ENCODE measurements at places on chromosomes 5 and 9.

DNA sequence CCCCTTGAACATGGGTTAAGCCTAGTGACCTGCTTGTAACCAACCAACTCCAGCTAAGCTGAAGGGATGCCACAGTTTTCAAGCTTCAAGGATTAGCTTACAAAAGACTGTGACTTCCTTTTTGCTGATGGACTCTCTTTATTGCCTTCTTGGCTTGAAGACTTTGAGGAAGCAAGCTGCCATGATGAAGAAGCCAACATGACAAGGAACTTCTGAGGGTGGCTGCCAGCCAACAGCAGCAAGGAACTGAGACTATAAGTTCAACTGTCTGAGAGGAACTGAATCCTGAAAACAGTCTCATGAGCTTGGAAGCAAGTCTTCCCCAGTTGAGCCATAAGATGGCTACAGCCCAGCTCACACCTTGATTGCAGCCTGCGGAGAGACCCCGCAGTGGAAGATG, 116.1 kb upstream of the TAF11L2 start:
- DNase-seq: no peak

DNA sequence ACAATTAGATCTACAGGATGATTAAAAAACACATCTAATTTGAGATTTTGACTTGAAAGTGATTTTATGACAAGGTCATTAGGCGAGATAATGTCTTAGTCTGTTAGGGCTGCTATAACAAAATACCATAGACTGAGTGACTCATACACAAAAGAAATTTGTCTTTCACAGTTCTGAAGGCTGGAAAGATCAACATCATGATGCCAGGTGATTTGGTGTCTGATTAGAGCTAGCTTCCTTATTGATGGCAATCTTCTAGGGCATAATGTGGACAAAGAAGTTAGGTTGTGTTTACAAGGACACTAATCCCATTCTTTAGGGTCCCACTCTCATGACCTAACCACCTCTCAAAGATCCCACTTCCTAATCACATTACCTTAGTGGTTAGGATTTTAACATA, 256.7 kb downstream of the TUSC1 start:
- DNase-seq: no peak

GRCh38 chr9:20405078-20405477, 217.2 kb downstream of the MLLT3 start:
- DNase-seq: no peak

DNA sequence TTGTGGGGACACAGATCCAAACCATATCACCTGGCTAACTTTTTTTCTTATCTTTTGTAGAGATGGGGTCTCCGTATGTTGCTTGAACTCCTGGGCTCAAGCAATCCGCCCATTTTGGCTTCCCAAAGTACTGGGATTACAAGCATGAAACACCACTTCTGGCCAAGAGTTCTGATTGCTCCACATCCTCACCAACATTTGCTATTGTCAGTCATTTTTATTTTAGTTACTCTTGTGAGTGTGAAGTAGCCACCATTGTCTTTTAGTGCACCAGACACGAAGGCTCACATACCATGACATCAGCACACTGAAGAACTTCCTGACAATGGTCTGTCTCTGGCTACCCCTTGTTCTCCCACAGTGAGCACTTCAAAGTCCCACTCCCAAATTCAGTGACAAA, 17.3 kb downstream of the PLAC8L1 start:
- DNase-seq: no peak

DNA sequence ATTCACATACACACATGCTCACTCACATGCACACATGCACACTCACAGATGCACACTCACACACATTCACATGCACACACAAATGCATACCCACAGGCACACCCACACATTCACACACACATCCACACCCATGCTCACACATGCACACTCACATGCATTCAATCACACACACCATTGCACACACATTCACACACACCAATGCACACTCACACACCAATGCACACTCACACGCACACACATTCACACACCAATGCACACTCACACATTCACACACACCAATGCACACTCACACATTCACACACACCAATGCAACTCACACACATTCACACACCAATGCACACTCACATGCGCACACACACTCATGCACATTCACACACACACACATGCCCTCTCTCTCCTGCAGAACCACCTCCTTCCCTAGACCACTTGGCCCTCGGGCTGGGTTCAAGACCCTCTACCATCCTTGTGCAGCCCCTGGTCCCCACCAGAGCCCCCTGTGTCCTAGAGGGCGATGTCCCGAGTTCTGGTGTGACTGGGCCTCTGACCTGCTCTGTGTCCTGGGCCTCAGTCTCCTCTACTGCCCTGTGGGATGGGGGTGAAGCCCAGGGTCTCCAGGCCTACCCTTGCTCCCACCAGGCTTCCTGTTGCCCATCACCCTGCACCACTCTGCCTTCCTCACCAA, 139.0 kb downstream of the OLFM1 start:
- no peak for DNase-seq

- no peak for DNase-seq
Observed at GRCh38 chr9:128383791-128384190, 12.6 kb downstream of the URM1 start.

- peak; percentile 56 for DNase-seq
Observed at GRCh38 chr9:29213417-29214153, 1640.3 kb upstream of the C9orf72 start.

DNA sequence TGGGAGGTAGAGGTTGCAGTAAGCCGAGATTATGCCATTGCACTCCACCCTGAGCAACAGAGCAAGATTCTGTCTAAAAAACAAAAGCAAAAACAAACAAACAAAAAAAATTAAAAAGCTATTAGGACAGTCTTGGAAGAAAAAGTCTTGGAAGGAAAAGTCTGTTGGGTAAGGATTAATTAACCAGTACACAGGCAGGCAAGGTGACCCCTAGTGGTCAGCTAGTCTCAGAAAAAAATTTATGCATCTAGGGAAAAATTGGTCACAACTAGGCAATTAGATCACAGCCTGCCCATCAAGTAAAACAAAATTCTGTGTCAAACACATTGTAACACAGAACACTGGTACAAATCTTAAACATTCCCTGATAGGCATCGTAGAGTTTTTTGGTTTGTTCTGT, 6.7 kb upstream of the ANKRD18B start:
- peak; percentile 4 for DNase-seq

- DNase-seq: no peak
Observed at GRCh38 chr5:180611140-180611850, 20.0 kb upstream of the SCGB3A1 start.

- DNase-seq: no peak
Observed at GRCh38 chr5:133433641-133434040, 178.7 kb downstream of the FSTL4 start.

GRCh38 chr5:95845391-95845790, 22.9 kb upstream of the GLRX start:
- no peak for DNase-seq

GRCh38 chr5:76701298-76701697, 14.6 kb upstream of the F2R start:
- DNase-seq: no peak

DNA sequence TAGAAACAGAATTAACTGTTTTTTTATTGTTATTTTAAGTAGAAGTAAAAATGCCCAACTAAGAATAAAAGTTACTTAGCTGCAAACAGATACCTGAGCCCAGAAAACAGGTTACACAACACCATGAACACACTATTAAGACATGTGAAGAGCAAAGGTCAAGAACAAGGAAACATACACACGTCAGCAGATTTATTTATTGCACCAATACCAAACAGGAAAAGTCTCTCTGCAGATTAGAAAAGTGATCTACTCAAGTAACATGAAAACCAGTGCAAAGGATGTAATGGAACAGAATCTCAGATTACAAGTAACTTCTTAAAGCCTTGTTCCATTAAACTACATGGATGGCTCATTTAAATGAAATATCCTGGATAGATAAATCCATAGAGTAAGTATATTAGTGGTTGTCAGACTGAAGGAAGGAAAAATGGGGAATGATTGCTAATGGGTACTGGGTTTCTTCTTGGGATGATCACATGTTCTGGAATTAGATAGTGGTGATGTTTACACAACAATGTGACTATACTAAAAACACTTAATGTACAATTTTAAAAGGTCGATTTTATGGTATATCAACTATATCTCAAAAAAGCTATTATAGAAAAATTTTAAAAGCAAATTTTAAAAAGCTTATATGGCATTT, 6.1 kb downstream of the SAR1B start:
- DNase-seq: peak; percentile 12

DNA sequence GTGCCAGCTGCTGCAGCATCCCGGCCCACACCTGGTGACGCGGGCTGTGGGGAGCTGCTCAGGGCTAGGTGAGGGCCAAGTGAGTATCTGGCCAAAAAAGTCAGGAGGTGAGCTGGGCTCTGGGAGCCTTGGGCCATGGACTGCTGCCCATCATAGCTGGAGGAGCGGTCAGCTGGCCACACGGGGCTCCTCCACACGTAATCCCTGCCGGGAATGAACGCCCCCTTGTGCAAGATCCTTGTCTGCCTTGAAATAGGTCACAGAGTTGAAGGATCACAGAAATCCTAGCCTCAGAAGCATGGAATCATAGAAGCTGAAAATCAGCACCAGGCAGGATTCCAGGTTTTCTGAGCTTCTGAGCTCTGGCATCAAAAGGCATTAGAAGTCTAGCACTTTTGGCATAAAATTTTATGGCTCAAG, 16.8 kb upstream of the COL27A1 start:
- DNase-seq: no peak

- no peak for DNase-seq
Observed at GRCh38 chr5:123119334-123119986, 30.4 kb downstream of the PRDM6 start.

- no peak for DNase-seq
Observed at GRCh38 chr9:93976973-93977372, 21.8 kb upstream of the BARX1 start.

DNA sequence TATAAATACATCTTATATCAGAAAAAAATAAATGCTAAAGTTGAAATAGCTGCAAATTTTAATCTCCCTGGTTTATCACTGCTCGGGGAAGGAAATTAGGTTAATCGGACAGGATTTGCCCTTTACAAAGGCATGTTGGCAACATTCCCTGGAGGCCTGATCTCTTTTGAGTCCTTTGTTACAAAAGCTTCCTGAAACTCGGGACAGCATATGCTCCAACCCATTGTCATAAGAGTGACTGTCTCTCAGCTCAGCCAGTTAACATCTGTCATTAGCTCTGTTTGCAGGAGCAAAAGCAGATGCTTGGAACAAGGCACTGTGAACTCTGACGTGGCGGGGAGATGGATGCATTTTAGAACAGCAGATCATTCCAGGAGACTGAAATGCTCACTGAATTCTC, 80.6 kb downstream of the MYO10 start:
- peak; percentile 74 for DNase-seq

- DNase-seq: peak; percentile 76
Observed at GRCh38 chr9:109331353-109331752, 10.5 kb upstream of the EPB41L4B start.

GRCh38 chr5:13945271-13945670, 783 bp upstream of the DNAH5 start:
- DNase-seq: no peak

DNA sequence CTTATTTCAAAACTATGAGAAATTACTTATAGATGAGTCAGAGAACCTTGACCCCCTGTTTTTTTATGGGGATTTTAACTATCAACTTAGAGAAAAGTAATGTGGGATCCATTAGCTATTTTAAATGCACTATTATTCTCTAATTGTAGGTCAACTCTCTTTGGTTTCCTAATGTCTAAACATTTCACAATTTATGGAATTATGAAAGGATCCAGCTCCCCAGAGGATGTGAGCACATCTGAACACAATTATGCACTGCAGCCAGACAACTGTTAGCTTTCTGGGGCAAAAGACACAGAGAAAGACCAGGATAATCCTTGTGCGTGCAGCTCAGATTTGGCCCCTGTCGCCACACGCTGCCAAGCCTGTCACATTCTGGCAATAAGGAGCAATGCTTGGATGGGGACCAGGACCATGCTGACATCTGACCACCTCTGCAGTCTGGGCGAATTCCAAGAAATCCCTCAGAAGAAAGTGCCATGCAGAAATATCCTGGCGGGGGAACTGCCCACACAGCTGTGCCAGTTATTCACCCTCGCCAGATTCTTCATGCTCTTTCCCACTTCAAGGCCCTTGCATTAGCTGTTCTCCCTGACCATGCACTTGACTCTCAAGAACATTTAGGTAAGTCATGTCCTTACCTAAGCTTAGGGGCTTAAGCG, 22.2 kb upstream of the CMBL start:
- no peak for DNase-seq

DNA sequence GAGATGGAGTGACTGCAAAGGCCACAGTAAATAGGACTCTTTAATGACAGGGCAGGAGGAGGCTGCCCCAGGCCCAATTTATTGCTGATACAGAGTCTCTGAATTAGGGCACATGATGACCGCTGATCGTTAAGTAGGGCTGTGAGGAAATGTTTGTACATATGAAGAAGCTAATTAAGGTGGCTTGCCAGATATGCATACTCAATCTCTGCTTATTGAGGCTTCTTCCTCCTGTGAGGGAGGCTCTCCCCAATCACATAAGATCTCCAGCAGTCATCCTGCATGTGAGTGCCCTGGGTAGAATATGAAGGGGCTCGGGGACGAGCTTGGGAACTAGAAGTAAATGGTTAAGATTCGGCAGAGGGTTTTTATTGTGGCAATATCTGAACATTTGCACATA, 8.2 kb upstream of the CD180 start:
- no peak for DNase-seq

GRCh38 chr9:134666831-134667230, 25.2 kb downstream of the COL5A1 start:
- no peak for DNase-seq

DNA sequence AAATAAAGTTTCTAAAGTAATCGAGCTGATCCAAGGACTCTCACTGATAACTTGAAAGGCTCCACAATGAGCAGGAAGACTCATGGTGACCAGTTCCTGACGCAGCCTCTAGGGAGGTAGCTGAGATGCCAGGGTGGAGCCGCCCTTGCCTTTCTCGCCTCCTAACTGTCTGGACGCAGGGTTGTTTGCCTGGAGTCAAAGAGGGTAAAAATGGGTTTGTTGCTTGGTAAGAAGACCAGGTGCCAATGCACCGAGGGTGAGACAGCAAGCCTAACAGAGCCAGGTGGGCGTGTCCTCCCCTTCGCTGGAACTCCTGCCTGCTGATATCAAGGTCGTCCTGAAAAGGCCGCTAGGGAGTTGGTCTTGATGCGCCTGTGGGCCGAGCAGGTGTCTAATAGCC, 48.6 kb upstream of the FCN1 start:
- no peak for DNase-seq

- no peak for DNase-seq
Observed at GRCh38 chr9:28064241-28064815, 491.0 kb upstream of the C9orf72 start.

- DNase-seq: no peak
Observed at GRCh38 chr9:120539951-120540350, 40.0 kb downstream of the CDK5RAP2 start.

- no peak for DNase-seq
Observed at GRCh38 chr5:141617682-141618029, 1.1 kb downstream of the DIAPH1 start.

- DNase-seq: no peak
Observed at GRCh38 chr5:170562875-170563228, 59.0 kb downstream of the KCNIP1 start.

- no peak for DNase-seq
Observed at GRCh38 chr5:129500101-129500500, 40.0 kb downstream of the ADAMTS19 start.

GRCh38 chr9:35659340-35659739, 1.2 kb downstream of the CCDC107 start:
- no peak for DNase-seq

GRCh38 chr5:172593306-172593705, 47.8 kb upstream of the NEURL1B start:
- DNase-seq: no peak
